ENCODE measurements at places on chromosomes 6 and 20.
A peak's percentile ranks its signal among the peaks of the same experiment; 100 is the strongest.

GRCh38 chr6:11185204-11185842 lies 47.1 kb downstream of the NEDD9 start:
- no peak for DNase-seq

DNA sequence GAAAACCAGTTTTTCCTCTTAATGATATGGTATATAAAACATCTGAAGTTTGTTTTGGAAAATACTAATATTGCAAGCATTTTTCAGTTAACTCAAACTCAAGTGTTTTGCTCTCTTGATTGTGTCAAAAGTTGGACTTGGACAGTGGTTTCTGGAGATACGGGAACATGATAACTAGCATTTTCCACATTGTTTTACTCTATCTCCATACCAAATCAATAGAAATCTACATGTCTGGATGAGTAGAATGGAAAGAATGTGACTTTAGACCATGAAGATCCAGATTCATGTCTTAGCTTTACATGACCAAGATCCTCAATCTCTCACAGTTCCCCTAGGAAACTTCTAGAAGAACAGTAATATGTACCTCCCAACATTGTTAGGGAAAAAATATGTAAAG lies 22.2 kb upstream of the FBXO30 start:
- no peak for DNase-seq

GRCh38 chr6:136483906-136484305 lies 66.3 kb downstream of the MAP7 start:
- no peak for DNase-seq

DNA sequence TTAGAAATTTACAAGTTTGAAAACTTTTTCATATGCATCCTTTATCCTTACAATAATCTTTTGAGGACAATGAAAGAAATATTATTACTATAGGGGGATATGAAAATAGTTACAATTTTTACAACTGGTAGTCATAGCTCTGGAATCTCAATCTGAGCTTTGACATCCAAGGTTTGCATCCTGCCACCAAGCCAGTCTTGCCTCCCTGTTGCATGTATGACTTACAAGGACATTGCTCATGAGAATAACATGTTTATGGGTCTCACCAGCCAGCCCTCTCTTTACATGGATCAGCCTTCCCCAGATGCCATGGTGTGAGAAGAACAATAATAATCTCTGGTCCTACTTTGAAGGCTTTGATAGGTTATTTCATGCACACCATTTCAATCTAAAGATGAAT lies 67.5 kb downstream of the THEMIS start:
- DNase-seq, result no peak

- no peak for DNase-seq
Observed at GRCh38 chr6:51839726-51840374, 247.6 kb downstream of the PKHD1 start.

- DNase-seq, result no peak
Observed at GRCh38 chr6:159788276-159788675, 1.1 kb downstream of the TCP1 start.

DNA sequence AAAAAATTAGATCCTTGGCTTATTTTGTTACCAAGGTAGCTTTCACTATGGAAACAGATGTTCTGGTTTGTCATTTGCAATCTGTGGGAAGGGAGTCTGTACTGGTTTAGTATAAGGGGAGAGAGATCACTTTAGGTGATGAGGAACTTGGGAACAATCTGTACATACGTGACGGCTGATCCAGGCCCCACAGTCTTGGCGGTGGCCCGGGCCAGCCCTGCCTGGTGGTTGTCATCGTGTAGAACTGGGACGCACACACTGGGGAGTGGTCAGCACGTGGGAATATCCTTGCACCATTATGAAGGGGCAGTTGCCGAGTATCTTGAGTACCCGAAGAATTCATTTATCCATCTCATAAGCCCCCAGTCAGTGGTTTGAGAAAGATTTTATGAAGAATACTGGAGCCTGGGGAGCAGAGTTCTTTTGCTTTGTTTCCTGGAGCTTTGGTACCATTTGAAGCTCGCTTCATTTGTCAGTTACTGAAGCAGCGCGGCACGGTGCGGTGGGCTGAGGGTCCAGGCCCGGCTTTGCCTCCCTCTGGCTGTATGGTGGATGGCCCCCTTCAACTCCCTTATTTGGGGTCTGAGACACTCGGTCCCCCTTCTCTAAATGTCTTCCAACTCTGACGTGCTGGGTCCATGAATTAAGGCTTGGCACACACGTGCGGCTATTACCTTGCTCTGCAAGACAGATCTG lies 22.8 kb upstream of the CLDN20 start:
- no peak for DNase-seq

DNA sequence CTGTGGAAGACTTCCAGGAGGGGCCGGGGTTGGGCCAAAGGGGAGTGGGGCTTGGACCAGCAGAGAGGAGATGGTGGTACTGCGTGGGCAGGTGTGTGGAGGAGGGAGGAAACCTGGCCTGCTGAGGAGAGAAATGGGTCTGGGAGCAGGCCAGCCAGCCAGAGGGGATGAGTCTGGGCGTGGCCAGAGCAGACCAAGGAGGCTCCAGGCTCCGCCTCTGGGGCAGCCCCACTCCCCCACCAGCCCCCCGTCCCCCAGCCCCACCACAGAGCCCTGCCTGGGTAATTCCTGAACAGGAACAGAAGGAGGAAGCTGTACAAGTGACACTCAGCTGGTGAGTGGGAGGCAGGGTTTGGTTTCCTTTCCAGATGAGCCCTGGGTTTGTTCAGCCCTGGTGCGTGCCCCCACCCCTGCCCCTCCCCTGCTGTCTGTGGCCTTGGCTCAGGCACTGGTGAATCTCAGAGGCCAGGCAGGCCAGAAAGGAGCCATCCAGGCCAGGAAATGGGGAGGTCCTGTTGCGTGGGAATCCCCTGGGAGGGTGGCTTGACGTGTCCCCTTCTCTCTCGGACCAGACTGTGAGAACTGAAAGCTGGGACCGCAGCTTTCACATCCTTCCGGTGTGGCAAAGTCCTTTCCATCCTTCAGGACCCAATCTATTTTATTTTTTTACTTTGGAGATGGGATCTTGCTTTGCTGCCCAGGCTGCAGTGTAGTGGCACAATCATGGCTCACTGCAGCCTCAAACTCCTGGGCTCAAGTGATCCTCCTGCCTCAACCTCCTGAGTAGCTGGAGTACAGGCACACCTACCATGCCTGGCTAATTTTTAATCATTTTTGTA lies 9.4 kb upstream of the SRC start:
- DNase-seq, result peak; percentile 82

GRCh38 chr6:121504227-121504626 lies 68.8 kb downstream of the GJA1 start:
- DNase-seq, result no peak

DNA sequence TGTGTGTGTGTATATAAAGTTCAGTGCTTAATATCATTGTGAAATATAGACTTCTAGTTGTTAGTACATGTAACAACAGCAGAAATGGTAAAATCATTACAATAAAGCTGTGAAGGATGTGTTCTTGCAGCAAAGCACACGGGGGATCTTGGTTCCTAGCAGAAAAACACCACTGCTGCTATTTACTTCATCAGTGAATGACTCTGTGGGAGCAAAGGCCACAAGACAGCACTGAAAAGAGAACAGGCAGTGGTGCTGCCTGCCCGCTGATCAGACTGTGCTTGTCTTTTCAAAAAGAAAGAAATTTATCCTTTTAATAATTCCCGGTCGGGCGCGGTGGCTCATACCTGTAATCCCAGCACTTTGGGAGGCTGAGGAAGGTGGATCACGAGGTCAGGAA lies 689.9 kb upstream of the CITED2 start:
- no peak for DNase-seq

GRCh38 chr20:11092151-11092550 lies 418.4 kb upstream of the JAG1 start:
- no peak for DNase-seq

- peak; percentile 69 for DNase-seq
Observed at GRCh38 chr6:70394518-70395300, 18.6 kb upstream of the FAM135A start.

DNA sequence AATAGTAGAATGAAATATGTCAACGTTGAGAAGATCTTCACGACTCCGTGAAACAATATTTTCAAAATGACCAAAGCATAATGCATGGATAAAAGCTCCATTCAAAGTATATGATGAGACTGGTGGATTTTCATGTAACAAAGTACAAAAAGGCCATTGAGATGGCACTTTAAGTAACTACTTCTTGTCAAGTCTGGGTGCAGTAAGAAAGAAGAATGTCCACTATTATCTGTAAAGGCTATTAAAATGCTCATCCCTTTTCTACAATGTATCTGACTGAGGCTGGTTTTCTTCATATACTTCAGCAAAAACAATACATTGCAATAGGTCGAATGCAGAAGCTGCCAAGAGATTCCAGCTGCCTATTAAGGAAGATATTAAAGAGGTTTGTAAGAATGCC lies 457.4 kb downstream of the PKHD1 start:
- no peak for DNase-seq

GRCh38 chr20:3972161-3972560 lies 43.2 kb downstream of the RNF24 start:
- DNase-seq, result no peak

DNA sequence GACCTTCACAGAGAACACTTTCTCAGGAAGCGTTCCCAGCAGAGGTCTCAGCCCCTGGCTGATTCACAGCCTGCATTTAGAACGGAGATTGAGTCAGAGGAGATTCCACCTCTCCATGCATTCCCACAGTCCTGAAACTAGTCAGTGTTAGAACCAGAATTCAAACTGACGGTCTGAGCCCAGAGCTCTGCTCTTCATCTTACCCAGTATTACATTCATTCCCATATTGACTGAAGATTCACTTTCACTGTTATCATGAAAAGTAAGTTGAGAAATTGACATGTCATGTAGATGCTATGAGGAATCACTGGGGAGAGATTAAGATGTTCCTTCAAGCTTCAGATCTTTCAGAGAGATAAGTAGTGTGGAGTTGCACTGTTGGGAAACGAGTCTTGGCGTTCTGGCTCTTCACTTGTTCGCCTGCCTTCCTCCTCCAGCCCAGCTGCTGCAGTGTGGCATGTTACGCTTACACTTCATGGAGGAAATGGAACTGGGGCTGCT lies 28.3 kb downstream of the MAS1 start:
- DNase-seq, result no peak

GRCh38 chr6:158834675-158835385 lies 15.7 kb upstream of the EZR start:
- DNase-seq, result no peak

- no peak for DNase-seq
Observed at GRCh38 chr20:50442512-50442911, 67.7 kb upstream of the PTPN1 start.

GRCh38 chr6:47165918-47166317 lies 123.8 kb upstream of the ADGRF1 start:
- no peak for DNase-seq

DNA sequence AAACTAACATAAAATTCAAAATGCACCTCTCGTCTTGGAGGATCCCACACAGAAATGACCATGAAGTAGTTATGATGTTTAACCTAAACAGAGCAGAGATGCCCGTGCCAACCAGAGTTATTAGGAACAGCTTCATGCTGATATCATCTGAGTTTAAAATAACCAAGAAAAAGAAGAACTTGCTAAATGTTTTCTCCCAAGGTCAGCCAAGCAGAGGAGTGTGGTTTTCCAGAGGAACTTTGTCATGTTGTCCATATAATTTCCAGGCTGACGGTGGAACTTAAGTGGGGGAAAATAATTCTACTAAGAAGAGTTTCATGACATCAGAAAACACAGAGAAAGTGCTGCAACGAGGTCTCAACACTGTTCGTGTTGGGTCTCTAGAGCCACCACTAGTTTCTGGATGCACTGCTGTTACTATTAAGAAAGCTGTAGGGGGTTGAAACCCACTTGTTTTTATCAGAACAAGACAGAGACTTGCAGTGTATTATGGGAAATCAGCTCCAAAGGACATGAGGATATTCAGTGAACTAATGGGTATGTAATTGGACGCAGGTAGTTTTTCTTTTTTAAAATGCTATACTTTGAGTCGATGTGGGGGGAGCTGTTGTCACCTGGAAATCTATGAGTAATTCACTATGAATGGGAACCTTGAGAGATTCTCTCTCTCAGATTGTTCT lies 5.2 kb downstream of the AGPAT4 start:
- no peak for DNase-seq

DNA sequence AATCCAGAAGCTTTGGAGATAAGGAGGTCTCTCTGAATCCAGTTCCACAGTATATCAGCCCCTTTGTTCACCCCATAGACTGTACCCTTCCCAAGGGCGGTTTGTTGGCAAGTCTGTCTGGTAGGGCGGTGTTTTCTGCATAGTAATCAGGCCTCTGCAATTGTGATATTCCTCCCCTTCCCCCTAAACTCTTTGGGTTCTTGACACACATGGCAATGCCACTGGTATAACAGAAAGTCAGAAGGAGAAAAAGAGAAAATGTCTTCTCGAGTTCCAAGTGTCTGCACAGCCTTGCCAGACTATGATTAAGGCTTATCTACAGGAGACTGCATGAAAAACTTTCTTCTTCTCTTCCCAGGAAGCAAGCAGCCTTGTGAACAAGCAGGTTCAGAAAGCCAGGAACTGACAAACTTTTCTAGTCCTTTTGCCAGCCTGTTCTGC lies 45.6 kb downstream of the FOXO3 start:
- DNase-seq, result no peak

GRCh38 chr6:52887910-52888524 lies 21.5 kb downstream of the GSTA3 start:
- DNase-seq, result no peak

GRCh38 chr6:109767961-109768360 lies 76.9 kb downstream of the FIG4 start:
- no peak for DNase-seq

DNA sequence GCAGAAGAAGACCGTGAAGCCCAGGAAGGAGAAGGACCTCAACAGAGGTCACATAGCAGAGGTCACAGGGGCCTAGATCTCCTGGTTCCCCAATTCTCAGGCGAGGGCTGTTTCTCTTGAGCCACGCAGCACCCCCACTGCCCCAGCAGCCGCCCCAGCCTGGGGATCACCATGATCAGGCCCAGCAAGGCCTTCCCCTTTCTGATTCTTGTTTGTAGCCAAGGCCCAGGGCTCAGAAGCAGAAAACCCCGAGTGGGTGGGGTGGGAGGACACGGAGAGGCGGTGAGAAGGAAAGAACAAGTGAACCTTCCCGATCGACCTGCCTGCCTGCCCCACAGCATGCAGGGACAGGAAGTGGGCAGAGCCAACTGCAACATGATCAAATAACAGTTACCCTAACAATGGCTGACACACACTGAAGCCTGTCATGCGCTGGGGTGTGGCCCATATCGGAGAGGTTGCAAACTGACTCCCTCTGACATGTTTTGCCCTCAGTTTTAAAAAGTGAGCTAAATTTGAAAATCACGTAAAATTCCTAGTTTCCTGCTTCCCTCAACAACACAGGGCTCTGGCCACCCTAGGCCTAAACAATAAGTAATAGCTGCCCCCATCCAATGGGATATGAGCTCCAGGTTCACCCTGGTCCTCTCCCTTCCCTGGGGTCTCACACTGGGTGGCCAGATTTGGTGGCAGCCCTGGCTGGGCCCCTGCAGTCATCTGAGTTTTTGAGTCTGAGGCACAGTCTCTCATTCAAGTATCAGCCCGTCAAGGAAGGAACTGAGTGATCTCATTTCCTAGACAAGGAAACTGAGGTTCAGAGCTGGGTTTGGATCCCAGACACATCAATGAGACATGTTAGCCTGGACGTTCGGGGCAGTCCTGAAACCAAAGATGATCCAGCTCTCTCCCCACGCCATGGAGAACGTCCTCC lies 6.5 kb downstream of the PEDS1 start:
- DNase-seq, result peak; percentile 69

All from lower lobe of right lung (tissue), 2 donors.